ENCODE measurements at places on chromosomes 5 and 9.
A peak's percentile ranks its signal among the peaks of the same experiment; 100 is the strongest.

DNA sequence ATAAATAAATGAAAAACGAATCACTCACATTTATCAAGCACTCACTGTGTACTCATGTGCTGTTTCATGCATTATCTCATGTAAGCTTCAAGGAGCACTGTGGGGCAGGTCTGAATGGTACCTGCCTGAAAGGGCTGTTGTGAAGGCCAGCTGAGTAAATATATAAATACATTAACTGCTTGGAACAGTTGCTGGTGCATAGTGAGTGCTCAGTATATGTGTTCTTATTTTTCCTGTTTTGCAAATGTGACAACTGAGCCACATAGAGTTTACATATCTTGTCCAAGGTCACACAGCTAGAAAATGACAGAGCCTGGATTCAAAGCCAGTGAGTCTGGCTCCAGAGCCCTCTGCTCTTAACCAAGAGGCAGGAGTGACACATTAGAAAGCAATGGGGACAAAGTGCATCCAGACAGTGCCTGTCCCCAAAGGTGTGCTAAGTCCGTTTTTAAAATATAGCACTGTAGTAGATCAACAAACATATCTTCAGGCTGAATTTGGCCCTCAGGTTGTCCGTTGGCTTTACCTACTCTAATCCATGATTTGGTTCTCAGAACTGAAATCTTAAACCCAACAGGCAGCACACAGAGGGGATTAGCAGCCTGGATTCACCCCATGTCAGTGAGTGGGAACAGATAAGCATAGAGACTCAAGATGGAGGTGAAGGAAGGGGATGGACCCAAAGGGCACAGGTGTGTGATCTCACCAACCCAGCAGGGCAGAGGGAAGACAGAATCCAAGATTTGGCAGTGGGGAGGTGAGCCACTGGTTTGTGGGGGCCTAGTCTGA lies 70.8 kb downstream of the WWC1 start:
- DNase-seq = no peak

DNA sequence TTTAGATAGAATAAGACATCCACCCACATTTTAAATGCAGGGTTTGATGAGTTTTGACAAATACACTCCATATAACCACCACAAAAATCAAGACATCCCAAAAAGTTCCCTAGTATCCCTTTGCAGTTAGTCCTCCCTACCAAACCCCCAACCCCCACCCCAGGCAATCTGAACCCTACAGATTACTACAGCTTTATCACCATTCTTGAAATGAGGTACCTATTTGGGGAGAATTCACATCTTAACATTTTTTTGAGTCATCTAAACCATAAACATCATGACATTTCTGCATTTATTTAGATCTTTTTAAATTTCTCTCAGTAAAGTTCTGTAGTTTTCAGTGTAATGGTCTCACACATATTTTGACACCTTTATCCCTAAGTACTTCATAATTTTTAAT lies 53.9 kb downstream of the PTBP3 start:
- no peak for DNase-seq

GRCh38 chr9:99294850-99295461 lies 72.9 kb downstream of the SEC61B start:
- no peak for DNase-seq

- DNase-seq = no peak
Observed at GRCh38 chr9:97756991-97757390, 59.9 kb upstream of the XPA start.

- no peak for DNase-seq
Observed at GRCh38 chr5:980001-980588, 28.5 kb upstream of the NKD2 start.

- DNase-seq = no peak
Observed at GRCh38 chr5:147177125-147177840, 57.5 kb upstream of the STK32A start.

DNA sequence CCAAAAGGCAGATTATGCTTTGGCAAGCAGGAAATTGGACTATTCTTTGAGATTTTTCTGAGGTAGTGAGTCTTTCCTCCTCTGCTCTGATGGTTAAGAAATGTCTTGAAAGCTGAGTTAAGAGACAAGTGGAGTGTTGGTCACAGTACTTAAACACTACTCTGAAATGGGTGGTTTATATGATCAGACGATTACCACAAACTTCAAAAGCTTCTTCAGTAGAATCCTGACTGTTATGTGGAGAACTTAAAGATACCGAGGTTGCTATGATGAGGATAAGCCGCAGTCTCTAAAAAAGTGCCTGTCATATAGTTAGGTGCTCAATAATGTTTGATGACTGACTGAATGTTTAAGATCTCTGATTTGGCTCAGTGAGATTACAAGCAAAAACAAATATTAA lies 24.3 kb downstream of the GCNT4 start:
- DNase-seq = no peak

DNA sequence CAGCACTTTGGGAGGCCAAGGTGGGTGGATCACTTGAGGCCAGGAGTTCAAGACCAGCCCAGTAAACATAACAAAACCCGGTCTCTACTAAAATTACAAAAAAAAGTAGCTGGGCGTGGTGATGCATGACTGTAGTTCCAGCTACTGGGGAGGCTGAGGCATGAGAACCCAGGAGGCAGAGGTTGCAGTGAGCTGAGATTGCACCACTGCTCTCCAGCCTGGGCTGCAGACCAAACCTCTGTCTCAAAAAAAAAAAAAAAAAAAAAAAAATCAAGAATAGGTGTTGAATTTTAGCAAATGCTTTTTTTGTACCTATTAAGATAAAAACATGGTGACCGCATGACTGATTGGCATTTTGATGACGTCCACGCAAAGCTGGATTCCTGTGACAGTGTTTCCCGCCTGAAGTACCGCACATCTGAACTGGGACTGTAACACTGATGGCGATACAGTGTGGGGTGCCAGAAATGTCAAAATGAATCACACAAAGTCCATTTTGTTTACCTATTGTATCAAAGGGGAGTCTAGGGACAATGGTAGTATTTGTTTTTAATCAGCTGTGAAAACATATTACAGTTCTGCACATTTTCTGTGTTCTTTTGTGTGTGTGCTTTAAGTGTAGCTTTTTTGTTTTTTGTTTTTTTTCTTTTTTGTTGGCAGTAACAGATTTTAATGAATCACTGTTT lies 23.2 kb upstream of the TBC1D9B start:
- DNase-seq = no peak

GRCh38 chr5:24167806-24168205 lies 477.0 kb downstream of the CDH10 start:
- no peak for DNase-seq

DNA sequence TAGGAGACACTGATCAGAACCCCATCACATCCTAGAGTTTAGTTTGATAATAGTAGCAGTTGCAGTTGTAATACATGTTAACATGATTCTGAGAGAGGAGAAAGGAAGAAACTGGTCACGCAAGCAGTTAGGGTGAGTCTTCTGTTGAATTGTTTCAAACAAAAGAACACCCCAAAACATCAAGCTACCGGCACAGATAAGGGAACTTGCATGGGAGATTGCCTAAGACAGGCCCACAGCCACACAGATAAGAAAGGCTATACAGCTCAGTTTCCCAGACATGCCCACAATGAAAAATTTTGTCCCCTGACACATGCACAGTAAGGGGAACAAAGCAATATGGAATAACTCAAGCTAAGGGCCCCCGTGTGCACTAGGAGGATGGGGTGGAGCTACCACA lies 15.9 kb downstream of the HSPB3 start:
- no peak for DNase-seq

- no peak for DNase-seq
Observed at GRCh38 chr9:79116709-79117108, 455.1 kb upstream of the TLE4 start.

GRCh38 chr9:113947941-113948340 lies 71.8 kb downstream of the ZNF618 start:
- no peak for DNase-seq

DNA sequence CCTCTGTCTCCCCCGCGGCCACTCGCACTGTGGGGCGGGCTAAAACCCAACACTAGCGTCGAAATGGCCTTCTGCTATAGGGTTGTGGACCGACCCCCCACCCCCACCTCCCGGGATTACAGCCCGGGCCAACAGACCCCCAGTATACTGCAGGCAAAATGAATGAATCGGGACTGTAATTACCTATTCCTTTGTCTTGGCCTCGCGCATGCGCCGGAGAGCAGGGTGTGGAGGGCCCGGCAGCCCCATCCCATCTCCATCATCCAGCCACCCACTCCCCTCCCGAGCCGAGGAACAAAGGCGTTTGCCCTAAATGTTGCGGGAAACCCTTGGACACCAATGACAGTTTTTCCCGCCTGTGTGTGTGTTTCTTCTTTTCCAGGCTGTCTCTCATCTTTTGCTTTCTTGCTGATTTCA lies 1.6 kb downstream of the BASP1 start:
- no peak for DNase-seq

DNA sequence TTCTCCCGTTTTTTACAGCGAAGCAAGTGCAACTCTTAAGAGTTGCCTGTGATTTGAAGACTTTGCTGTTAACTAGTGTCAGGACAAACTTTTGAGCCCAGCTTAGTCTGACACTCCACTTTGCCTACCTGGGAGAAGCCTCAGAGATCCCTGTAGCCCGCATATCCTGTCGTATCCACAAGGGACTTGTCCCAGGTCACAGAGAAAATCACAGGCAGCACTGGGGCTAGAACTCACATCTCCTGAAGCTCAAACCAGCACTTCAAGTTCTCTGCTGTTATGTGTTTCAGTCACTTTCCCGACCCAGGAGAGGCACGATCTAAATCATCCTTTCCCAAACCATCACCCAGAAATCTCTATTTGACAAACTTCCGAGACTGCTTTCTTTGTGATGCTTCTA lies 584.5 kb downstream of the ACTL7B start:
- no peak for DNase-seq

GRCh38 chr9:102000956-102001355 lies 262.5 kb upstream of the GRIN3A start:
- no peak for DNase-seq

- no peak for DNase-seq
Observed at GRCh38 chr5:150256410-150257064, 33.0 kb downstream of the CAMK2A start.

GRCh38 chr5:25862276-25862675 lies 1176.1 kb downstream of the CDH9 start:
- DNase-seq = no peak

- peak; percentile 19 for DNase-seq
Observed at GRCh38 chr5:87340716-87341115, 72.0 kb downstream of the CCNH start.

- DNase-seq = no peak
Observed at GRCh38 chr9:136567651-136568287, 21.9 kb upstream of the NOTCH1 start.

DNA sequence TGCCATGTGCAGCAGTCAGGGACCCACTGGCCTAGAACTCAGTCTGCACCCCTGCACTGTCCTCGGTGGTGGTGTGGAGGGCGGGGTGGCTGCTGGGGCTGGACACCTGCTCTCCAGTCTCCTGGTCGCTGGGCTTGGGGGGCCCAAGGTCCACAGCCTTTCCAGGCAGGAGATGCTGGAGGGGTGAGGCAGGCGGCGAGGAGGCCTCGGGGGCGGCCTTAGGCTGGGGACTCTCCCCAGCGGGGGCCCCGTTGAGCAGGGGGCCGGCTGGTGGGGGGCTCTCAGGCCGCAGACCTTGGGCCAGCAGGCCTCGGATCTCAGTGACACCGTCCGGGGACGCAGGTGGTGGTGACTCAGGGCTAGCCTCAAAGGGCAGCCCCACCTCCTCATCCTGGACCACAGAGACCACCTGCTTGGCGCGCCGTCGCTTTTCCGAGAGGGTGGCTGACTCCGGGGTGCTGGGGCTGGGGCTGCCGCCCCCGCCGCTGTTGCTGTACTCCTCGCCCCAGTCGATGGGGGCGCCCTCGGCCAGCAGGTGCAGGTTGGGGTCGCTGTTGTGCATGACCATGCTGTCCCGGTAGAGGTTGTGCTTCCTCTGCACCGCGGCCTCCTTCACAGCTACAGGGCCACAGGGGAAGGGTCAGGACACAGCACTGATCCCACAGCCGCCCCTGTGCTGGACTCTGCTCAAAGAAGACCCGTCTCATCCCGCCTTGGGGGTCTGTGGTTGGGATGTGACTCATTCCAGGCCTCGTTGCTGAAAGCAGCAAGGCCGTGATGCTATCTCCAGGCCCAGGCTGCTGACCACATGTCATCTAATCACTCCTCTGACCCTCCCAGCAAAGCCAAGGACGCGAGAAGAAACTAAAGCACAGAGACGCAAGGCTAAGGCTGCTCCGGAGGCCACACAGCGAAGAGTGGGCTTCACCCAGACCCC lies 55.8 kb downstream of the LRSAM1 start:
- no peak for DNase-seq

DNA sequence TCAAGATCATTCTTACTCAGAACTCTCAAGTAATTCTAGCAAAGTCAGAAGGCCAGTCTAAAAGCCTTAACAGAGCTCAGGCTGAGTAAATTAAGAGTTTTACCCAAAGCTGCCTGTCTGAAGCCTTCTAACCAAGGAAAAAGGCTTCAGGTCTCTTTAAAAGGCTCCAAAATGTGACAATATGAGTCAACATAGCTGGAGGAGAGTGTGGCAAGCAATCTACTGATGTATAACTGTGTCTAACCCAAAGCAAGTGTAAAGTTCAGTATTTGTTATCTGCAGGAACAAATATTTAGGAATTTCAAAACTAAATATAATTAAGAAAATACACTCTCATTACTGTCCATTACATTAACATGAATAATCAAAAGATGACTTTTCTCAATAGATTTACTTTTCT lies 11.0 kb downstream of the ZBTB5 start:
- DNase-seq = no peak

DNA sequence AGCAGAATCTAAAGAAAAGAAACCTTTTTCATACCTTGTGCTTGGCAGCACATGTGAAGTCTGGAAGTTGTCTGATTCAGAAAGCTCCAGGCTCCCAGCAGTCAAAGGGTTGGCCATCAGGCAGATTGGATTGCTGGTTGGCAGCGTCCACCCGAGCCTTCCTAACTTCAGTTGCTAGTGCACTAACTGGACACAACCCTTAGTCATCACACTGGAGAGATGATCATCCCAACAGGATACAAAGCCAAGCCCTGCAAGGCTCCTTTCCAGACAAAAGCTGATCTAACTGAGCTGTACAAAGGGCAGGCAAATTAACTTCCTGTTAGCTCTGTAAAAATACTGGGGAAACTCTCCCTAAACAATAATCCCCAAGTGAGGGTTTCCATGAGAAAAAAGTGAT lies 185.6 kb downstream of the SNX18 start:
- peak; percentile 38 for DNase-seq

GRCh38 chr9:125556046-125556721 lies 150.8 kb downstream of the MAPKAP1 start:
- DNase-seq = no peak

GRCh38 chr5:40270274-40270845 lies 409.4 kb upstream of the PTGER4 start:
- no peak for DNase-seq

DNA sequence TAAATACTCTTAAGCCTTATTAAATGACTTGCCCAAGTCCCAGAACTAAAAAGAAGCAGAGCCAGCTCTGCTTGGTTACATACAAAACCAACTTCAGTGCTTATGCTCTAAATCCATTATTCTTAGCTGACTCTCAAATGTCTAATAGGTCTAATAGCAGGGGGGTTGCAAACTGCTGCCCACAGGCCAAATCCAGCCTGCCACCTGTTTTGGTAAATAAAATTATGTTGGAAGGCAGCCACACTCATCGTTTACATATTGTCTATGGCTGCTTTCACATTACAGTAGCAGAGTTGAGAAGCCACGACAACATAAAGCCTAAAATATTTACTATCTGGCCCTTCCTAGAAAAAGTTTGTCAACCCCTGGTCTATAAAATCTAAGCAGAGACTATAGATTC lies 69.0 kb downstream of the KLHL3 start:
- no peak for DNase-seq

GRCh38 chr9:76654575-76654974 lies 109.7 kb upstream of the PCA3 start:
- DNase-seq = peak; percentile 11

- no peak for DNase-seq
Observed at GRCh38 chr5:156695774-156696173, 154.3 kb upstream of the PPP1R2B start.

- no peak for DNase-seq
Observed at GRCh38 chr5:179786861-179787260, 6.9 kb upstream of the LTC4S start.
